ENCODE measurements at places on chromosomes 7 and 10. TPM values are rescaled to one million over a fixed set of nuclear protein-coding genes. Genes with fewer than 3 reads are reported as not detected.

SUGCT gene
- total RNA-seq: 7.4 TPM

SERPINE1 gene
- 1.1 TPM for total RNA-seq

GRCh38 chr7:41870461-41871138 lies 167.7 kb upstream of the INHBA start:
- peaks cover 11% of the 10 kb centered on the region for H3K4me1 ChIP-seq
- H3K27ac ChIP-seq: no peak overlapping the region
- H3K4me3 ChIP-seq: no peak overlapping the region

GRCh38 chr7:144027974-144028373 lies 20.8 kb upstream of the OR2A5 start:
- no peak overlapping the region for H3K27ac ChIP-seq
- no peak for DNase-seq
- H3K4me3 ChIP-seq: no peak overlapping the region

DNA sequence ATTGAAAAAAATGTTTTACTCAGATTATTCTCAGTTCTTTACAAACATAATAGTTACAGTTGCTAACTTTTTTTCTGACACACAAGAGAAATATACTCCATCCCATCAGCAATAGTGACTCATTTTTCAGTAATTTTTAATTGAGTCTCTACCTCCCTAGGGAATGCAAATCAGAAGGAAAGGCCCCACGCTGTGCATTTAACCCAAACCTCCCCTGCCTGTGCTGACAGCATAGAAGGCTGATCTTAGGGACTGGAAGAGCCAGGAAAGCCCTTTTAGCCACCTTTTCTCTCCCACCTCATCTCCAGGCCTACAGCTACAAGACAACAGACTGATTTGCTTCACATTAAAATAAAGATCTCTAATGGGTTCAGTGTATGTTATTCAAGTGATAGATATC lies 24.7 kb upstream of the PIK3CG start:
- H3K36me3 ChIP-seq: no peaks in the 10 kb centered on the region
- no peak overlapping the region for H3K4me3 ChIP-seq
- DNase-seq: peak; percentile 29
- H3K4me1 ChIP-seq: peaks cover 48% of the 10 kb centered on the region
- H3K27ac ChIP-seq: no peak overlapping the region

GRCh38 chr10:97000487-97001182 lies 168.5 kb downstream of the LCOR start:
- H3K27ac ChIP-seq: no peak overlapping the region
- peaks cover 3% of the 10 kb centered on the region for H3K4me1 ChIP-seq
- no peaks in the 10 kb centered on the region for H3K27me3 ChIP-seq
- H3K4me3 ChIP-seq: no peak overlapping the region

DNA sequence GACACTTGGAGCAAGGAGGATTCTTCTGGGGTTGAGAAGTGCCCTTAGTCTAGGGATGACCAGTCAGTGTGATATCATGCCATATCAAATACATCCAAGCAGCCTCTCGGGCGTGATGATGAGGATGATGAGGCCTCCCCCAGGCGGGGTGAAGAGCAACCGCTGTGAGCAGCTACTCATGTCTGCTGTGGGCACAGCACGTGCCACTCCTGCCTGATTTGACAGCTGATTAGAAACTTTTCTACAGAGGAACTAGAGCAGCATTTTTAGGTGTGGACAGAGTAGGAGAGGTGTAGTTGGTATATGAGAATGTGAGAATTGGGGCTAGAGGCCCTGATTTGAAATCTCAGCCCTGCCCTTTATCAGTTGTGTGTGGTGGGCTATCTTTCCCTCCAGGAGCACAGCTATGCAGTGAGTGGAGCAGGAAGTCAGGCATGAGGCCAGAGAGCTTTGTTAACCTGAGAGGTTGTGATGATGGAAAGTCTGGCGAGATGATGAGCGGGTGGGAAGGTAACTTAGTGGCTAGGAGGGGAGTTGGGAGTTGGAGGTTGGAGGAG lies 49.6 kb upstream of the COBL start:
- H3K36me3 ChIP-seq: peaks cover 4% of the 10 kb centered on the region
- peak overlapping the region; percentile 2 for H3K27ac ChIP-seq
- no peak overlapping the region for H3K4me3 ChIP-seq
- H3K4me1 ChIP-seq: peaks cover 25% of the 10 kb centered on the region
- no peak for DNase-seq
- no peaks in the 10 kb centered on the region for H3K27me3 ChIP-seq

GRCh38 chr10:77936697-77937567 lies 10.4 kb upstream of the DLG5 start:
- H3K4me1 ChIP-seq: peaks cover 33% of the 10 kb centered on the region
- H3K36me3 ChIP-seq: no peaks in the 10 kb centered on the region
- DNase-seq: no peak
- H3K27me3 ChIP-seq: peaks cover 3% of the 10 kb centered on the region
- H3K4me3 ChIP-seq: no peak overlapping the region

DNA sequence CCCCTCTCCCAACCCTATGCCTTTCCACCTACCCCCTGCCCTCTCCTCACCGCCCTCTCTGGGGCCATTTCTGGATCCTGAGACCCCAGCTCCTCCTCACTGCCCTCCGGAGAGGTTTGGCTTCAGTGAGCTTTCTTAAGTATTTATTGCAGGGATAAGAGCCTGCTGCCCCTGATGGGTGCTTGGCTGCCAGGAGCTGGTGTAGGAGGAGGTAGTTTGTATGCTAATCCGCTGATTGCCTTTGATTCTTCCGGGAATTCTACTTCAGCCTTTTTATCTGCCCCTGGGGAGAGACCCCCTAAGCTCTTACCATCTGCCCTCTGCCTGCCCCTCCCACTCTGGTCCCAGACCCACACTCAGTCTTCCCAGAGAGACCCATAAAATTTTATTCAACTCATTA lies 263.5 kb upstream of the PODXL start:
- DNase-seq: no peak
- peaks cover 24% of the 10 kb centered on the region for H3K27me3 ChIP-seq
- H3K4me3 ChIP-seq: no peak overlapping the region
- no peaks in the 10 kb centered on the region for H3K36me3 ChIP-seq
- H3K4me1 ChIP-seq: peaks cover 20% of the 10 kb centered on the region

- peaks cover 5% of the 10 kb centered on the region for H3K4me1 ChIP-seq
- no peaks in the 10 kb centered on the region for H3K27me3 ChIP-seq
- no peak for DNase-seq
Measured at GRCh38 chr7:4937411-4937810, 21.6 kb downstream of the MMD2 start.

GRCh38 chr7:133352430-133352829 lies 99.6 kb downstream of the EXOC4 start:
- H3K4me3 ChIP-seq: no peak overlapping the region
- H3K27ac ChIP-seq: no peak overlapping the region
- H3K4me1 ChIP-seq: peaks cover 28% of the 10 kb centered on the region
- no peaks in the 10 kb centered on the region for H3K27me3 ChIP-seq
- H3K36me3 ChIP-seq: peaks cover 28% of the 10 kb centered on the region

GRCh38 chr10:133473270-133473669 lies 19.5 kb downstream of the SCART1 start:
- DNase-seq: no peak
- no peak overlapping the region for H3K4me3 ChIP-seq
- no peaks in the 10 kb centered on the region for H3K4me1 ChIP-seq
- peaks cover 10% of the 10 kb centered on the region for H3K27me3 ChIP-seq
